ENCODE measurements at places on chromosomes 11 and 22.

GRCh38 chr11:74417860-74418508 is 19.8 kb upstream of the PGM2L1 start:
- DNase-seq: no peak

DNA sequence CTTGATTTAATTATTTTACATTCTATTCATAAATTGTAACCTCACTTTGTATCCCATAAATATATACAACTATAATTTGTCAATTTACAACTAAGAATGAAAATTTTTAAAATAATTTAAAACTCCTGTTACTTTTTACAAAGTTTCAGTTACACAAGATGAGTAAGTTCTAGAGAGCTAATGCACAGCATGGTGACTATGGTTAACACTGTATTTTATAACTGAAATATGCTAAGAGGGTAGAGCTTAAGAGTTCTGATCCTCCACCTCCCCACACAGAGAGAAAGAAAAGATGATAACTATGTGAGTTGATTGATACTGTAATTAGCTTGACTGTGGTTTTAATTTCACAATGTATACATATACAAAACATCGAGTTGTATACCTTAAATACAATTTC is 412.5 kb upstream of the DDI1 start:
- no peak for DNase-seq

- DNase-seq: no peak
These were observed 548.0 kb downstream of the ETS1 start for GRCh38 chr11:128039140-128040021.

DNA sequence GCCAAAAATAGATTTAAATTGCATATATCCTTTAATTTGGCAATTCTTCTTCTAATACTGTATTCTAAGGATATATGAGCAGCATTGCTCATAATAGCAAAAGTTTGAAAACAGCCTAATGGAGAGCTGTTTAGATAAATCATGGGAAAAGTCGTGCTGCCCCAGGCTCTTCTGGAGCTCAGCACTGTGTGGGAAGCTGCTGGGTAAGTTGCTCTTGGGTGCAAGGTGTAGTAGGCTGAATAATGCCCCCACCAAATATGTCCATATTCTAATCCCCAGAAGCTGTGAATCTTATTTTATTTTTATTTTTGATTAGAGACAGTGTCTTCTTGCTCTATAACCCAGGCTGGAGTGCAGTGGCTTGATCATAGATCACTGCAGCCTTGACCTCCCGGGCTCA is 34.9 kb upstream of the WEE1 start:
- DNase-seq: no peak

DNA sequence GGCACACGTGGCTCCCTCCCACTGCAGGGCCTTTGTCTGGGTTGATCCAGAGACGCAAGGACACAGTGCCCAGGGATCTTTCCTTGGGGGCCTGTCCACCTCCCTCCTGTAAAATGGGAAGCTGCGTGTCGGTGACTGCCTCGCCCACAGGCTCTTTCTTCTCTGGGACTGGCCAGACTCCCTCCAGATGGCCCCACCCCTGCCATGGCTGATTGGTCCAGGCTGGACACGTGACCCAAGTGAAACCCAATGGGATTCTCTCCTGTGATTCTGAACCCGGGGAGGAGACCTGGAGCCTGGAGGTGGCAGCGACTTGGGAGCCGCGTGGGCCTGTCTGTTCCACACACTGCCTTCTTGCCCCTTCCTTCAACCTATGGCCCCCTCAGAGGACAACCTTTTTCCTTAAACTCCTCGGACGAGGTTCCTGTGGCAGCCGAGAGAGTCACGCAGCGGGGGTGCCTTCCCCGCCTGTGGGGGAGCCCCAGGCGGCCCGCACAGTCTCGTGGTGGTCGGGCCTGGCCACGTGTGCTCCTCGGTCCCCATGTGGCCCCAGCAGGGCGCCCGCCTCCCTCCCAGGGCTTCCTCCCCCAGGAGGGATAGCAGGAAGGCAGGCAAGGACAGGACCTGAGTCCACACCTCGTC is 12.4 kb upstream of the MPPED1 start:
- DNase-seq: no peak

DNA sequence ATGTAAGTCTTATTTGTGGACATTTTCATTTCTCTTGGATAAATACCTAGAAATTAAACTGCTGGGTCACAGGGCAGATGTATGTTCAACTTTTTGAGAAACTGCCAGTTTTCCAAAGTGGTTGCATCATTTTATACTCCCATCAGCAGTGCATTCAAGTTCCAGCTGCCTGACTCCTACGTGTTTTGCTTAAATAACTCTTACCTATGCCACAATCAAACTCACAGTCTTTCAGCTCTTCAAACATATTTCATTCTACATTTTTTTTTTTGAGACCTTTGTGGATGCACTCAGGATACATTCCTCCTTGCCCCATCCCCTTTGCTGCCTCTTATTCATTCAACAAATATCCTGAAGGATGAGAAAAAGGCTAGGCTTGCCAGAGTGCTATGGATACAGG is 9.2 kb downstream of the TCF20 start:
- no peak for DNase-seq

DNA sequence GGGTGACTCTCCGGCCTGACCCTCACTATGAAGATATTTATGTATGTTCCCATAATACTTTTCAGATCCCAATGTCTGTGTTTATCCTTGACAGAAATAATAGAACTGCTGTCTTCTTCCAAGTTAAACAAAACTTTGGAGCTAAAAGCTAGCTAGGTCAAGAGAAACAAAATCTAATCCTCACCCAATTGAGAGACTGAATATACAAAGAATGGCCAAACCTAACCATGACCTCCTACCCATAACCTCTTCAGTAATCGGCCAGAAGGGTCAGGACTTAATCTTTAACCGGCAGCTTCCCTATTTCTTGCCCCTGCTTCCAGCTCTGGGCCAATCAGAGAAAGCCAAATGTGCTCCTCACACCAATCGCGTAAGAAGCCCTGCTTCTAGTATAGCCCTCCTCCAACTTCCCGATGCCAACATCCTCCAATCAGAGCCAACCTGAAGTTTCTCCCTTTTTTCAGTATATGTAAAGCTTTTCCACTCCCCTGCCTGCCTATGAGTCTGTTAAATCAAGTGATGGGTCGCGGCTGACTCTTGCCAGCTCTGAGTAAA is 1.7 kb upstream of the DDX6 start:
- DNase-seq: peak; percentile 59

DNA sequence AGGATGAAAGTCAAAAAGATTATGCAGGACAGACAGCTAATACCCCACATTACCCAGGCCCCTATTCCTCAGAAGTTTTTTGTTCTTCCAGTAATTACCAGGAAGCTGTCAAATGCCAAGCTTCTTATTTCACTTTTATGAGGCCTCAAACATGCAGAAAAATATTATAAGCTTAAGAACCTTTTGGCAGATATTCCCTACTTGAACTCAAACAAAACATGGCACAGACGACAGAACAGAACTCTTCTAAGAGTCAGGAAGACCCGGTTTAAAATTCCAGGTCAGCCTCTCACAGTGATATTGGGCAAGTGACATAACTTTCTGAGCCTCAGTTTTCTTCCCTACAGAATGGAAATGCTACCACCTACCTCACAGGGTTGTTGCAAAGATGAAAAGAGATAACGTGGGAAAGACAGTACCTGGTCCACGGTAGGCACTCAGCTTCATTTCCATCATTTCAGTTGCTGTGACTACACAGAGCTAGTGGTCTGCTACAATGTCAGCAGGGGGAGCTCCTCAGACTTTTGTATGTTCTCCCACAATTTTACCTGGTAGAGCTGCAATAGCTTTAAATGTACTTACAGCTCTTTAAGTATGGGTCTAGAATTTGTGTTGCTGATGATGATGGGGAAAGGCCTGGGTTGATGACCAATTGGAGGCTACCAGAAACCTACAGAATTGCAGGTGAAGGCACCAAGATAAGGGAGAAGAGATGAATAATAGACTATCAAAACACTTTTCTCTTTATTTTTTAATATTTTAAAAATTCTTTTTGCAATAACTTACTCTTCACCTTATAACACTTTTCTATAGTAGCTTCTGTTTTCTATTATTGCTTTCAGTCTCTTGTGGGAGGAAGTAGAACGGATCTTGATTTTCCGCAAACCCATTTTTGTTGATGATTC is 98.3 kb upstream of the CHRM4 start:
- DNase-seq: no peak

- DNase-seq: no peak
These were observed 252.7 kb upstream of the PITPNB start for GRCh38 chr22:28171712-28172111.

DNA sequence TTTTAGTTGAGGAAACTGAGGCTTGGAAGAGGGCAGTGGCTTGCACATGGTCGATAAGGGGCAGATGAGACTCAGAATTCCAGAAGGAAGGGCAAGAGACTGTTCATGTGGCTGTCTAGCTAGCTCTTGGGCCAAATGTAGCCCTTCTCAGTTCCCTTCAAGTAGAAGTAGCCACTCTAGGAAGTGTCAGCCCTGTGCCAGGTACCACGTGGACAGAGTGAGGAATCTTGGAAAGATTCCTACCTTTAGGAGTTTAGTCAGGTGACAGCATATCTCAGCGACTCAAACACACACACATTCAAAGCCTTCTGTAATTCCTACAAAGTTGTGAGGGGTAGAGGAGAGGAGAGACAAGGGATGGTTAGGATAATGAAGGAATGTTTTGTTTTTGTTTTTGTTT is 18.3 kb downstream of the PIK3IP1 start:
- no peak for DNase-seq

- DNase-seq: peak; percentile 51
These were observed 54.1 kb upstream of the ARHGAP42 start for GRCh38 chr11:100632941-100633452.

All from NCI-H774 (cell line).